ENCODE measurements at places on chromosomes 5 and 9. TPM values are rescaled to one million over a fixed set of nuclear protein-coding genes. Genes with fewer than 3 reads are reported as not detected.
A peak's percentile ranks its signal among the peaks of the same experiment; 100 is the strongest.

ALDOB gene
- total RNA-seq = 1.2 TPM

NUTM2F gene
- total RNA-seq = not detected

DNA sequence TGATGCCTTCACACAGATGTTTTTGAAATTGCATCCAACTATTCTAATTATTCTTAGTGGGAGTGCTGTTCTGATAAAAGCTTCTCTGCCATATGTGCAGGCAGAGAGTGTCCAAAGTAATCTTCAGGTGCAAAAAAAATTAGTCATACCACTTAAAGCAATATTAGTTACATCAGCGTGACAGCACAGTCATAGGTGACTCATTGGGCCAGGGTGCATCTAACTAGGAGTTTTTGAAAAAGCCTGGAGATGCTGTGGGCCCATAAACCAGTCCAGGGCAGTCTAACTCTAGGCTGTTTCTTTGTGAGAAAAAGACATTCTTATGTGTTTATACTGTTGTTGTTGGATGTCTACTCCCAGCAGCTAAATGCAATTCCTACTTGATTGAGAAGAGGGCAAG lies 33.0 kb upstream of the C6 start:
- H3K27me3 ChIP-seq = no peaks in the 10 kb centered on the region
- no peaks in the 10 kb centered on the region for H3K36me3 ChIP-seq
- peak; percentile 39 for DNase-seq
- H3K27ac ChIP-seq = no peak overlapping the region
- no peak overlapping the region for H3K4me3 ChIP-seq

CCL28 gene
- 0.25 TPM for total RNA-seq

GRCh38 chr5:95818181-95819147 lies 4.1 kb downstream of the GLRX start:
- no peaks in the 10 kb centered on the region for H3K36me3 ChIP-seq
- no peaks in the 10 kb centered on the region for H3K27me3 ChIP-seq
- no peak overlapping the region for H3K27ac ChIP-seq
- no peak overlapping the region for H3K4me3 ChIP-seq
- DNase-seq = no peak

Data from HCT116 (cell line).